Brain microvascular endothelial cell (primary cell): ENCODE measurements at places on chromosomes 5 and 9.

- DNase-seq: no peak
Observed at GRCh38 chr5:111163000-111163399, 61.2 kb upstream of the CAMK4 start.

- peak; percentile 74 for DNase-seq
Observed at GRCh38 chr9:95197692-95198271, 119.7 kb downstream of the FANCC start.

- no peak for DNase-seq
Observed at GRCh38 chr5:69001627-69002026, 92.2 kb upstream of the SLC30A5 start.

GRCh38 chr9:123248630-123249029, 19.8 kb downstream of the STRBP start:
- no peak for DNase-seq

DNA sequence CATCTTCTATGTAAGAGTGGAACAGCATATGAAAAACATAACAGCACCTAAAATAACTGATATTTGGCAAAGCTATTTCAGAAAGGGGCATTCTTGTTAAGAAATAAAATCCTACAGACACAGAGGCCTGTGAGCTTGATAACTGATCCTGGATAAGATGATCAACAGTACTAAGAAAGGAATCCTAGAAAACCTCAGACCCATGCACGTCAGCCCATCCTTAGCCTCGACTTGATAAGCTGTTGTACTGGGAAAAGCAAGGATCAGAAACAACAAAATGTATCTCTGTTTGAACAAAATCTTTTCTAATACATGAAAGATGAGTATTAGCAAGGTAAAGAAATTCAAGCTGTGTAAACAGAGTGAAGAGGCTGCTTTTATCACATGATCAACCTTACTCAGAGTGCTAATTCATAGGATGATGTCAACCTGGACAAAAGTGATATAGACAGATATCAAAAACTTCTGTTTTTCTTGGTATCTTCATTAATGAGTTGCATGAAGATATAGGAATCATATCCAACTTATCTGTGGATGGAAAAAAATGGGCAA, 15.2 kb downstream of the LIFR start:
- peak; percentile 46 for DNase-seq

DNA sequence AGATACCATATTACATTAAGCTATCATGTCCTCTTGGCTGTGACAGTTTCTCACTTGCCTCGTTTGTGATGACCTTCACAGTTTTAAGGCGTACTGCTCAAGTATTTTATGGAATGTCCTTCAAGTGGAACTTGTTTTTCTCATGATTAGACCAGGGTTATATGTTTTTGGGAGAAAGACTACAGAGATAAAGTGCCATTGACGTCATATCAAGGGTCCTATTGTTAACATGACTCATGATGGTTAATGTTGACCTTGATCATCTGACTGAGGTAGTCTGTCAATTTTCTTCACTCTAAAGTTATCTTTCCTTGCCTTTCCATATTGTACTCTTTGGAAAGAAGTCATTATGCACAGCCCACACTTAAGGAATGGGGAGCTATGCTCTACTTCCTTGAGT, 17.8 kb upstream of the PTBP3 start:
- DNase-seq: no peak

DNA sequence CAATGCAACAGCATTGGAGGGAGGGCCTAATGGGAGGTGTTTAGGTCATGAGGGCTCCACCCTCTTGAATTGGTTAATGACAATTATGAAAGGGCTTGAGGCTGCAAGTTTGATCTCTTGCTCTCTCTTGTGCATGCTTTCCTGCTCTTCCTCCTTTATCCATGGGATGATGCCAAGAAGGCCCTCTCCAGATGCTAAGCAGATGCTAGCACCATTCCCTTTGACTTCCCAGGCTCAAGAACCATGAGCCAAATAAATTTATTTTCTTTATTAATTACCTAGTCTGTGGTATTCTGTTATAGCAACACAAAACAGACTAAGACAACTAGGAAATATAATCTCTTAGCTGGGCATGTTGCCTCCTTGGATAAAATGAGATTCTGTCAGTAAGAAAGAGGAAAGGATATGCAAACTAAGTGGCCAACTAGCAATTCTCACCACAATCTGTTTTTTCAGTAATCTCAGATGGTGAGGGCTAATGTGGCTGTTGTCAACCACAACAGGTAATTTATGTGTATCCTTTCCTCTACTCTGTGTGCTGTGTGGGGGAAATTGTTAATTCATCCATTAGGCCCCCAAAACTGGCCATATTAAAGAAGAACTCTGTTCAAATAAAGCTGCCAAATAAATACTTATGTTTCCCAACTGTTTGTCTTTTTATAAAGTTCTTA, 269.1 kb upstream of the CD180 start:
- DNase-seq: no peak

DNA sequence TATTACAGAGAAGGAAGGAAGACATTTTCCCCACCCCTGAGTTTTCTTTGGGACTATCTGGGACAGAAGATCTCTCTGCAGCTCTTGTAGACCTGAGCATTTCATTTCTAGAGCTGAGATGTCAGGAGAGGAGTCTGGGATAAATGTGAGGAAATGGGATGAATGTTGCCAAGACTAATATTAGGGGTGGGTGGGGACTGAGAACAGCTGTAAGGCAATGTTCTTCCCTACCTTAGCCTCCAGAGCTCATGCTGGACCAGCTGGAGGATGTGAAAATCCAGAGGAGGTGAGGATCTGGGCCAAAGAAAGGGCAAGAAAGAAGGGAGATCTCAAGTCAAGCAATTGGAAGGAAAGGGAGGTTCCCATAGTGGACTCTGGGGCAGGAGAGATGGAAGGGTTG, 23.1 kb upstream of the FOXD1 start:
- DNase-seq: no peak

- DNase-seq: peak; percentile 73
Observed at GRCh38 chr5:14267166-14267838, 124.2 kb downstream of the TRIO start.

- DNase-seq: no peak
Observed at GRCh38 chr5:167725741-167726140, 565.7 kb upstream of the WWC1 start.

- DNase-seq: no peak
Observed at GRCh38 chr9:81669041-81669651, 20.2 kb downstream of the TLE1 start.

DNA sequence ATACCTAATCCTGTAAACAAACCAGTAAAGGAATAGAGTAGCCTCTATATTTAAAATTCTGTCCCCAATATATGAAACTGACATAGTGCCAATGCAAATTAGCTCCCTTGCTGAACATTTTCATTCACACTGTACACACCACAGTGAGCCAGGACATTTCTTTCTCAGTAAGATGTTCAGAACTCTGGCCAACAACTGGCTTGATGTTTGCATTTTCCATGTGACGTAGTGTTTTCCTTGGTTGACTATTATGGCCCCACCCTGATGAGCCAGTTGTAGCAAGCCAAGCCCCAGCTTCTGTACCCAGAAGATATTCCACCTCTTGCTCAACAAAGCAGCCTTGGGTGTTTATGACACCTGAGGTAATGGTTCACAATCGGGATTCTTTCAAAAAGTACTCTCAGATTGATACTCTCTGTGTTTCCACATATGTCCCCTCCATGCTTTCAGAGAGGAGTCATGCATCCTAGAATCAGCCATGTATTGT, 17.7 kb upstream of the ANXA1 start:
- no peak for DNase-seq

GRCh38 chr5:43370352-43370751, 41.8 kb downstream of the CCL28 start:
- no peak for DNase-seq

DNA sequence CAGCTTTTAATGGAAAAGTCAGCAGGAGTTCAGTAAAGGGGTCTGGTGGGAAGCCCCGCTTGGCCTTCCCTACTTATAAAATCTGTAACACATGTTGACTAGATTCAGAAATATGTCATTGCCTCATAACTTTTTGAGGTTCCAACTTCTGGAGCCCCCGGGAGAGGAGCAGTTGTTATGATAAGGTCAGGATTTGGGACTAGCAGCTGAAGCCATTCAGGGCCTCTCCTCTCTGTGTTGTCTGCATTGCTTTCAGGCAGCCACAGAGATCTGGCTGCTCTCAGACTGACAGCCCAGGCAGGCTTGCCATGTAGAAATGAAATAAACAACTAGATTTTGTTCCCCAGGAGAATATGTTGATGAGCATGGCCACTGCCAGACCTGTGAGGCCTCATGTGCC, 167.1 kb downstream of the RFK start:
- no peak for DNase-seq

DNA sequence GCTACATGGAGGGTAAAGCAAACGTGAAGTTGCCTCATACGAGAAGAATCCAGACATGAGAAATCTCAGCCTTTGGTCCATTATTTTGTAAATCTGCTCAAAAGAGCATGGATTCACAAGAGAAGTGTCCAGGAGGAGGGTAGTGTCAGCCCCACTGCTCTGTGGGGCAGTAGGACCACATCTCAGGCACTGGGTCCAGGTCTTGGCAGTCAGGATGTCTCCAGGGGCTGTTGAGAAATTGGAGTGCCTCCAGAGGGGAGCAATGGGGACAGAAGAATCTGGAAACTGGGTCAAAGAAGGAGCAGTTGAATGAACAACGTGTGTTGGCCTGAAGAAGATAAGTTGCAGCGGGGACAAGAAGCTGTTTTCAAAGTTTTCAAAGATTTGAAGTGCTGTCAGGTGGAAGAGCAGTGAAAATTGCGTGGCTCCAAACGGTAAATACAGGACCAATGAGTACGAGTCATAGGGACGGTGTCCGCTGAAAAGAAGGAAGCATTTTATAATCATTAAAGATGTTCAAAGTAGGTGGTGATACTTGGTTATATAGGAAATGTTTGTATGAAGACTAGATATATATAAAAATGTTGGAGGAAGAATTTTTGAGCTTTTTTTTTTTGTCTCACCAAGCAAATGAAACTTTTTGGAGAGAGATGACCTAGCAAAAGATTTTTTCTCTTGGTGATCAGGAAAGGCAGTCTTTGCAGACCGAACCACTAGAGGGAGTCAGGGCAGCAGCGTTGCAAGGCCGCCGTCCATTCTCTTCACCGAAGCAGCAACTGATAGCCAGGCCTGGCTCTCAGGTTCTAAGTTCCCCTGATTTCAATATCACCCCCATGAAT, 57.1 kb upstream of the ZBED3 start:
- DNase-seq: peak; percentile 77

DNA sequence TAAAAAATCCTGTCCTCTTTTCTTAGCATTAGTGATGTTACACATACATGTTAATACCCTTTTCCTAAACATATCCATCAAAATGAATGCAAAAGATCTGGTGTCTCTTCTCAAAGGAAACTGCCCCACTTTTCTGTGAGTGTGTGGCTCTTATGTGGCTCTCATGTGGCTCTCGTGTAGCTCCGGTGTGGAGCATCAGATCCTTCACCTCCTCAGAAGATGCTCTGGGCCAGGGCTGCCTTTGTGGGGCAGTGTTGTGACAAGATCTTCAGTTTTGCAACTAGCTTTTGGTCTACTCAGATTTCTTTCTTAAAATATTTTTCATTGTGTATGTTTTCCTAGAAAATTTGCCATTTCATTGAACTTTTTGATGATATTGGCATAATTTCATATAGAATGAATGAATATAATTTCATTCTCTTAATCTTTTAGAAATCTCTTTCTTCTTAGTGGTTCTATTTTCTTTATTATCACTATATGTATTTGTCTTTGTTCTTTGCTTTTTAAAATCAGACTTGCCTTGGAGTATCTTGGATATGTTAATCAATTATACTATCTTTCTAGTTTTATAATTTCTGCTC, 19.4 kb downstream of the GARNL3 start:
- peak; percentile 28 for DNase-seq

DNA sequence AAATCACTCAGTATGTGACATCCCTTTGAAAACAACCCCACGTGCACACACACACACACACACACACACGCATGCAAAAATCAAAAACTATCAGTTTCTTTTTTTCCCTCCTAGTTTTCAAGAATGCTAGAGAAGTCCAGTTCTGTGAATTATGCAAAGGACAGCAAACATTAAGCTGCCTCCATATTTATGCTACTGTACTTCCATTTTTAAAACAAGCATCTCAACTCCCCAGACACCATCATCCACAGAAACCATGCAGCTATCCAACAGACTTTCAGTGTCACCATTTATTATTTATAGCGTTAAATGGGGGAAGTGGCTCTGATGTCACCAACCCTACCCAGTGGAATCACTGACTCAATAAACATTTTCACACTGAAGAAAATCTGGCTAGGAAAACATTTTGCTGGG, 1.6 kb downstream of the FBXW11 start:
- no peak for DNase-seq

GRCh38 chr9:3699883-3700282, 174.1 kb upstream of the RFX3 start:
- no peak for DNase-seq

DNA sequence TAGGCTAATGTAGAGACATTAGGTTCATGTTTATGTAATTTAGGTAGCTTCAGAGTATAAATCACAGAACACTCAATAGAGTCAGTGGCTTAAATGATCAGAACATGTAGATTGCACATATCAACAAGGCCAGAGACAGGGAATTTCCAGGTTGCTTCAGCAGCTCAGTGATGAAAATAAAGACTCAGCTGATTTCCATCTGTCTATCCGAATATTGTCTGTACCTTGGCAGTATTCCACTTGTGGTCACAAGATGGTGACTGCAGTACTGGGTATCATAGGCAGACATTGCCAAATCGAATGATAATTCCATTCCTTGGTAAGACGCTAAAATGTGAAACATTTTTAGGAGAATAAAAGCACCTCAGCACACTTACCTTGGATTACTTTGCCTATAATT, 702.2 kb downstream of the MAT2B start:
- no peak for DNase-seq

- peak; percentile 25 for DNase-seq
Observed at GRCh38 chr9:1458503-1458902, 408.3 kb downstream of the DMRT2 start.

DNA sequence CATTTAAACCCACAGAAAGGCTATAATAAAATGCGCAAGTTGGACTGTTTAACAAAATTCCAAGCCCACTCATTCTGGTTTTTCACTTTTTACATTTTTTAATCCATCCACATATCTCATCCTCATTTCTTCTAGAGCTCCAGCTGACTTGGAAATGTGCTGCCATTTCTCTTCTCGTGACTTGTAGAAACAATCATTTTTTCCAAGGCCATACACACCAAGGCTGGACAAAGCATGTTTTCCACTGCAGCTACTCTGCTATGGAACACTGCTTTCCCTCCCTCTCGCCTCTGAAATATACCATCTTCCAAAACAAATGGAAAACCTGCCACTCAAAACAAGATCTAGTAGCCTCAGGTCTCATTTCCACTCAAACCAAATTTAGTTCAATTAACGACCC, 141.1 kb downstream of the ESM1 start:
- no peak for DNase-seq
